CD4-positive, alpha-beta T cell treated with Interferon alpha-2 for 1 hour (primary cell): ENCODE measurements at places on chromosomes 1 and 21.

- DNase-seq, result no peak
Measured at GRCh38 chr1:223228201-223228600, 85.2 kb upstream of the TLR5 start.

DNA sequence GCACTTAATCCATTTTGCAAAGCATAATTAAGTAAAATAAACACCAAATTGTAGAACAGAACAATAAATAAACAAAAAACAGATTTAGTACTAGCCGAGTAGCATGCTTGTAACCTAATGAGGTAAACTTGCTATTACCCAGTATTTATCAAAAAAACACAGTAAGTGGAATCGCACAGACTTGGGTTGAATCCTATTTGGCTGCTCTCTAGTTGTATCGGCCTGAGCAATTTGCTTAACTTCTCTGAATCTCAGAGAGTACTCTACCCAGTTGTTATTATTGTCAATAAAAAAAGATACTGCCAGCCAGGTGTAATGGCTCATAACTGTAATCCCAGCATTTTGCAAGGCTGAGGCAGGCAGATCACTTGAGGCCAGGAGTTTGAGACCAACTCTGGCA is 664.3 kb downstream of the ADGRL2 start:
- DNase-seq, result no peak

DNA sequence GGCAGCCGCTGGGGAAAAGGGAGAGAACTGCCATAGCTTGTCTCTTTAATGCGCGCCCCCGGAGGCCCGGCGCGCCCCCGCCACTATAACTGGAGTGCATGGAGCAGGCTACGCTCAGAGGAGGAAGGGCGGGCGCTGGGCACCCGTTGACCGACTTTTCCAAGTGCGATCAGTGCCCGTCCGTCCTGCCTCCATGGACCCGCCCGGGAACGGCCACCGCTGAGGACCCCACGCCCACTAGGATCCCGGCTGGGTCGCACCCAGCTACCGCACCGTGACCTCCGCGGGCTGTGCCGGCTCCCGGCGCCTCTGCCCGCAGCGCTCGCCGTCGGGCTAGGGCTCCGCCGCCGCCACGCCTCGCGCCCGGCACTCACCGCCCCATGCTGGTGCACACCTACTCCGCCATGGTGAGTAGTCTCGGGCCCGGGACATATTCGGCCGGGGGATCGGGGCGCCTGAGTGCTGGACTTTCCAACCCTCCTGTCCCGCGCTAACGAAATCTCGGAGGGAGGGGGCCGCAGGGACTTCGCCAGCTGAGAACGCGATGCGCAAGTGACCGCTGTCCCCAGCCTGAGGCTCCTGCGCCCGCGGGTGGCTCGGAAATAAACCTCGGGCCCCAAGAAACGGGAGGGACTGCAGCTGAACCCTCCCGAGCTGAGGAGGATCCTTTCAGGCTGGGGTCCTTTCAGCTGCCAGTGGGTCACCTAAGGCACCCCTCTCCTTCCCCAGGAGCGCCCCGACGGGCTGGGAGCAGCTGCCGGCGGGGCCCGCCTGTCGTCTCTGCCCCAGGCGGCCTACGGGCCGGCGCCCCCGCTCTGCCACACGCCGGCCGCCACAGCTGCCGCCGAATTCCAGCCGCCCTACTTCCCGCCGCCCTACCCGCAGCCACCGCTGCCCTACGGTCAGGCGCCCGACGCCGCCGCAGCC is at the start of gene TFAP2E:
TSS of gene TFAP2E (plus strand) at position 117 of the 927 bp plus-strand sequence. CDS start at position 381, 264 bp downstream.
- no peak for DNase-seq

- no peak for DNase-seq
Measured at GRCh38 chr1:231969076-231969475, 342.5 kb downstream of the DISC1 start.

- DNase-seq, result no peak
Measured at GRCh38 chr1:153526132-153526543, 9.7 kb downstream of the S100A6 start.

GRCh38 chr1:1435106-1435903 is at the start of gene VWA1:
Gene VWA1 (plus strand): TSS chr1:1435690. CDS start chr1:1435749, 59 bp downstream.
- DNase-seq, result peak; percentile 66

DNA sequence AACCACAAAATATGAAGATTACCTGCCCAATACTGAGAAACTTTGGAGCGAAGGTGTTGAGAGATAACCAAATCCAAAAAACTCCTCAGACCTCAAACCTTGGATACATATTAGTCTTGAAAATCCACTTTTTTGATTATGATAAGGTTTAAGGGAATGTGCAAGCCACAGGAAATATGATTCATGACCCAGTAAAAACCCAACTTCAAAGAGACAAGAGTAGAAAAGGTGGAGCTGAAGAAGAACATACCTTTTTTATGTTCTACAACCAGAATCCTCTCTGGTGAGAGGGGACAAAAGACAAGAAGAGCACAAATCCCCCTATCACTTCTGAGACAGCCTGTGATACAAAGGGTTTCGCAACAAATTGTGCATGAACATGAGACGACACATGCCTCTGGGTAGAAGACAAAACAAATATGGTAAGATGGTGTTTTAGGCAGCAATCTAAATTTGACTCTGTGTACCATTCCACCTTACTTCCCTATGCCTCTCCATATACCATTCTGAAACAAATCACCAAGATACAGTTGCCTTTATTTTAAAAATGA is 37.3 kb downstream of the COL24A1 start:
- DNase-seq, result no peak

- no peak for DNase-seq
Measured at GRCh38 chr1:160860840-160861505, 1.7 kb downstream of the CD244 start.

- no peak for DNase-seq
Measured at GRCh38 chr1:114574365-114574764, 7.0 kb downstream of the BCAS2 start.

DNA sequence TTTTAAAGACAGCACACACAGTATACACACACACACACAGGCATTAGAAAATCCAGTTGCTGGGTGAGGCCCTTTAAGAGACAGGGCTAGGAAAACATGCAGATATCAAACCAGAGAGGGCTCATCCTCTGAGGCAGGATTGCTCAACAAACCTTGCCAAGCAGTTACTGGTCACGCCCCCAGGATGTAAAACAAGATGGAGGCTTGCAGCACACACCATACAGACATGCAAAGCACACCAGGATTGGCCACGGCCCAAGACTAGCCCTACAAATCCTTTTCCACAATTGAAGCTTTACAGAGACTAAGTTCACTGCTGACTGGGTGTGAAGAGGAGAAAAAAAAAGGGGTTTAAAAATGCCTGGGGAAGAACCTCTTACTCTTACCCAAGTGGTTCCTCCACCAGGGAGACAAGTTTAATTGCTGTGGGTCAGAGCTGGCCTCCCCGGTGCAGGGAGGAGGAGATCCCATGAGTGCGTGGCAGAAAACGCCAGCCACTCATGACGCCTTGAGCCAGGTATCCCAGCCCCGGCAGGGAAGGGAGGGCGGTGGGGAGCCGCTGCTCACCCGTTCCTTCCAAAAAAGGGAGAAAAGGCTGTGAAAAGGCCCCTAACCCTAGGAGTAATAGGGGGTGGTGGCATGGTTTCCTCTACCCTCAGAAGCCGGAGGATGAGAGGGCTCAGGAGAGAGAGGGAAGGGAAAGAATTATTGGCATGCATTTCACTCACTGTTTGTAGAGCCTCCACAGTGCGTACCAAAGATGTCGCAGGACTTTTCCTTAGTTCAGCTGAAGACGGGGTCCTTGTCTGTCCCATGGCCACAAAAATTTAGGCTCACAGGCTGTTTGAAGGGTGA is 594.6 kb upstream of the ZP4 start:
- no peak for DNase-seq

DNA sequence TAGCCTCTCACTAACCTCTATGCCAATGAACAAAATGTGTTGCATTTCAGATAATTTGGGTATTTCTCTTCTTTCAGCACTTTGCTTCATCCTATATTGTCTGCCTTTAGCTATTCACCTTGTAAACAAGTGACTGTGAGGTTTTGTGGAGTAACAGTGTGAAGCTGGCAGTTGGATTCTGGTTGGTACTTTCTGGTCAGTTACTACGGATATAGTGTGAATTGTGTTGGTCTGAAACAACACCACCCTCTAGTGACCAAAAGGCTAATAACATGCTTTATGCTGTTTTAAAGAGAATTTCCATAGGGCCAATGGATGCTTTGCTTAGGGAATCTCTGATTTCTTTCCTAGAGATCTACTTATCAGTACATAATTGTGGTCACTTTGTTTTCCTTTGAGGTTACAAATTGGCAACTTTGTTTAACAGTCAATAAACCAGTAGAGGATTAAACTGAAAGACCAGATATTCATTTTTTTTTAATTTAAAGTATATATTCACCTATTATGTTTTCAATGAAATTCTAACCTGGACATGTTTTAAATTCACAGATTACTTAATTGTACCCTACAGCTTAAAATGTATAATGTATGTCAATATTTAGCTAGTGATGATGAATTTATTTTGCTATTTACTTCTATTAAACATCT is 2.5 kb upstream of the PTGER3 start:
- peak; percentile 63 for DNase-seq

- no peak for DNase-seq
Measured at GRCh38 chr1:185360714-185361113, 43.7 kb upstream of the IVNS1ABP start.

DNA sequence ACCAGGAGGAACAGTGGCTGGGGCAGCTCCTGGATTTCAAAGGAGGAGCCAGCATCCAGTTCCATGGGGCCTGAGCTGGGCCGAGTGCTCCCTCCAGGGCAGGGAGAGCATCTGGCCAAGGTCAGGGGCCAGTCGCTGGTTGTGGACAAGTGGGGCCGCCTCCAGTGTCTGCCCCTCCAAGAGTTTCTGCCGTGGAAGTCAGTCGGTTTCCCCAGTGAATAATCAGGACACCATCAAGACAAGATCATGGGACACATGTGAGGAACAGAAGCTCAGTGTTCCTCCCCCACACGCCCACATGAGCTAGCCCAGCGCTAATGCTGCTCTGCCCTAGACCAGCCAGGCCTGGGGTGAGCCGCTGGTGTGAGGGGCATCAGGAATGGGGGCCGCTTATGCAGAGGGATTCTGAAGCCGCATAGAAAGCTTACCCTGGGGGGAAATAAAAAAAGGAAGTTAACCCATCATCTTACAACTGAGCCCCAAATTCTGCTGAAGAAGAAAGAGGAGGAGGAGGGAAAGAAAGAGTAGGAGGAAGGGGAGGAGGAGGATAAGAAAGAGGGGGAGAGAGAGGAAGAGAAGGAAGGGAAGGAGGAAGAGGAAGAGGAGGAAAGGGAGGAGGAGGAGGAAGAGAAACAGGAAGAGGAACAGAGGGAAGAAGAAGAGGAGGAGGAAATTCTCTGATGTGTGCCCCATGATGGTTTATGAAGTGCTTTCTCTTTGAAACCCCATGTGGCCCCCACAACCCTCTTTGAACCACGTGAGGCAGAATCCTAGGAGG is 198.4 kb downstream of the MATN1 start:
- no peak for DNase-seq

GRCh38 chr1:243963571-243963970 is 87.5 kb upstream of the ZBTB18 start:
- no peak for DNase-seq

DNA sequence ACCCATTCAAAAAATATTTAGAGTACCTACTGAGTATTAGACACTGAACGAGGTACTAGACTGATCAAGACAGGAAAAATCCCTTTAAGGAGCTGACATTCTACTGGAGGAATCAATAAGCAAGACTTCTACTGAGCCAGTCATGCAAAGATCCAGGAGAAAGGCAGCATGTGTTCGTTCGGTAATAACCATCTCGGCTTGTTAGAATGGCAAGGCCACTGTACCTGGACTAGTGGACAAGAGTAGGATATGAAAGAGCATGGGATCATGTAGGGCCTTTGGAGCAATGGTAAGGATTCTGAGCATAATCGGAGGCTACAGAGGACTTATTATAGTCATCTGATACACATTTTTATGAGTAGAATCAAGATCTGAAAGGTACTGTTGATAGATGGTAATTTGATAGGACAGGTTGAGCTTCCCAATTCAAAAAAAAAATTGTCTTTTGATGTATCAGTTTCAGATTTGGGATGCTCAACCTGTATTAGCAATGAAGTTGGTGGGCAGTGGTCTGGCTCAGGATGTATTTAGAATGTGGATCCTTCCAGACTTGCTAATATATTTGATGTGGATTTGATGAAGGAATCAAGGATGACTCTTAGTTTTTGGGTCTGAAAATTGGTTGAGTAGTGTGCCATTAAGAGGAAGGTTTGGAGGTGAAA is 2.3 kb downstream of the COX20 start:
- no peak for DNase-seq
